ENCODE measurements at places on chromosomes 7 and 10.

DNA sequence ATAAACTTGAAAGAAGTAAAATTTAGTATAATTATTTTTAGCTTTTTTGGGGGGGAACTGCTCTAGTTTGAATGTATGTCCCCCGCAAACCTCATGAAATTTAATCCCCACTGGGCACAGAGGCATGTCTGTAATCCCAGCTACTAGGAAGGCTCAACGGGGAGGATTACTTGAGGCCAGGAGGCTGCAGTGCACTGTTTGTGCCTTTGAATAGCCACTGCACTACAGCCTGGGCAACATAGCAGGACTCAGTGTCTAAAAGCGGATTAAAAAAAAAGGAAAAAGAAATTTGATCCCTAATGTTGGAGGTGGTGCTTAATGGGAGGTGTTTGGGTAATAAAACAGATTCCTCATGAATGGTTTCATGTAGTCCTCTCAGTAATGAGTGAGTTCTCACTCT lies 43.1 kb upstream of the PHF14 start:
- DNase-seq, result no peak

- DNase-seq, result no peak
These were observed 2.7 kb upstream of the SYPL1 start for GRCh38 chr7:106114716-106115383.

GRCh38 chr7:113000316-113001020 lies 86.2 kb downstream of the GPR85 start:
- DNase-seq, result no peak

DNA sequence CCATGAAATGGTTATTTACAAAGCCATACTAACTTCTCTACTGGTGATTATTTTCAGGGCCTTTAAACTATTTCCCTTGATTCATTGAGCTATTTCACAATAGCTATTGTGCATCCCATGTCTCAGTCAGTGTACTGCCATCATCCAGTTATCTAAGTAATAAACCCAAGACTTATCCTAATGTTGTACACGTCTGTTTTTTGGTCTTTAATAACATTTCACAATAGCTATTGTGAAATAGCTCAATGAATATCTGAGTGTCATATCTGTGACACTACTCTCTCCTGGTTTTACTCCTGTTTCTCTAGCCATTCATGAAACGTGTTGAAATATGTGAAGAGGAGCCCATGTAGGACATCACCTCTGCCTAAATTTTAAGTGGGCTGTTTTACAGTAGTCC lies 36.5 kb upstream of the TMEM140 start:
- no peak for DNase-seq

DNA sequence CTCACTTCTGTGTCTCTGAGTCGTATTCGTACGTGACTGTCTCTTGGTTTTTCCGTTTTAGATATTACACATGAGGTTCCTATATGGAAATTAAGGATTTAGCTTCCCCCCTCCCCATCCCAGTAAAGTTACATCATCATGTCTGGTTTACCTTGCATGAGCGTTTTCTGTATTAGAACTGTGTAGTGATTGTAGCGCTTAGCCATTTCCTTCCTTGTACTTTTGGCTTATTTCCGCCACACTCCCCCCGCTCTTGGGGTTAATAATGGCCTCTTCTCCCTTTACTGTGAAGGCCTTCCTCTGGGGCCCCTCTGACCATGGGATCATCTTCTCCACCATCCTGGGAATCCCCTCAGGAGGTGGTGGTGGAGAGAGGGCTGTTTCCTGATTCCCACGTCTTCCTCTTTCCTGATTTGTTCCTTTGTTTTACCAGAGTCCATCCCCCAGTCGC lies 27.2 kb upstream of the AP5Z1 start:
- DNase-seq, result no peak

GRCh38 chr10:123606006-123606405 lies 60.1 kb upstream of the GPR26 start:
- no peak for DNase-seq

- no peak for DNase-seq
These were observed 169.8 kb downstream of the UBE2H start for GRCh38 chr7:129782818-129783583.

DNA sequence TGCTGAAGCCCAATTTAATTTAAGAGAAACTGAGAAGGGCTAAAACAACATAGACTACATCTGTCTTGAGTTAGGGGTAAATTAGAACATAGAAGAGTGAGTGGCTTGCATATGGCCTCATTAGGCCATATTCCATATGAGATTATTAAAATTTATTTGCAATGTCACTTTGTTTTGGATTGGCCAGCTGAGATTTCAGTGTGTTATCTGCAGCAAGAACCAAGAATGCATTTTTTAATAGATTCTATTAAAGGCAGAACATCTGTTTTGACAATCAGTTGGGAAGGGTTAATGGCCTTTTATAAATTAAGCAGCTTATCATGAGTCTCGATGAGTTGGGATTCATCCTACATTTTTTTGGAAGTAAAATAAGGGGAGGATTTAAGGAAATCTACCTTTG lies 236.2 kb downstream of the DGKB start:
- no peak for DNase-seq

- DNase-seq, result no peak
These were observed 100.5 kb downstream of the KCNMA1 start for GRCh38 chr10:77537071-77537470.

DNA sequence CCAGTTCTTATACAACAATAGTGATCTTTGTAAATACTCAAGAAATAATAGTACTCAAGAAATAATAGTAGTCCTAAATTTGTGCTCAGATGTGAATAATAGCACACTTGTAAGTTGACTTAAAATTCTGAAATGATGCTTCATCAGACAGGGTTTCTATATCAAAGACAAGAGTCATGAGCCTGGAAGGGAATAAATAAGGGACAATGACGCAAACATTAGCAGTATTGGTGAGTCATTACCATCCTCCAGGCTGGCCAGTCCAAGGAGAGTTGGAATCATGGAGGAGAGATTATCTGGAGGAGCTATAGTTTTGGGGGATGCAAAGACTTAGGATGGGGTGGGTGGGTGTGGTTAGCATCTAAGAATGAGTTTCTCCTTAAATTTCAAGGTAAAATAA lies 6.1 kb upstream of the SH3PXD2A start:
- DNase-seq, result no peak

DNA sequence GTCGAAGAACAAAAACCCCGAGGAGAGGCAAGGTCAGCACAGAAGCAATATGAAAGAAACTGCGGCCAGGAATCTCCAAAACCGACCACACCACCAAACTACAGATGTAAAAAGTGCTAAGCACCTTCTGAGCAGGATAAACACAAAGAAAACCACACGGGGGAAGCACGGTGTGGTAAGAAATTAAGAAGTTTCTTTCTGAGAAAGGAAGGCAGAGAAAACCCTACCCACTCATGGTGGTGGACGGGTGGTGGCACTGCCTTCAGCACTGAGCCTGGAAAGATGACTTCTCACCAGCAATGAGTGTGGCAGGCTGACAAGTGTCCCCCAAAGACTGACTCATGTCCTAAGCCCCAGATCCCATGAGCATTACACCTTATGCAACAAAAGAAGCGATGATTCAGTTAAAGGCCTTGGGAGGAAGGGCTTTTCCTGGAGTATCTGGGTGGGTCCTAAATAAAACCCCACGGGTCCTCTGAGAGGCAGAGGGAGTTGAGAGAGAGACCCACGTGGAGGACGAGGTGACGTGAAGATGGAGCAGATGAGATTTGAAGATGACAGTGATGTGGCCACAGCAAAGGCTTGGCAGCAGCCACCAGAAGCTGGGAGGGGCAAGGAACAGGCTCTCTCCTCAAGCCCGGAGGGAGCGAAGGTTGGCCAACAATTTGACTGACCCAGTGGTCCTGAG lies 124.9 kb downstream of the DLG5 start:
- no peak for DNase-seq

- DNase-seq, result no peak
These were observed 79.9 kb downstream of the COL26A1 start for GRCh38 chr7:101442426-101443070.

DNA sequence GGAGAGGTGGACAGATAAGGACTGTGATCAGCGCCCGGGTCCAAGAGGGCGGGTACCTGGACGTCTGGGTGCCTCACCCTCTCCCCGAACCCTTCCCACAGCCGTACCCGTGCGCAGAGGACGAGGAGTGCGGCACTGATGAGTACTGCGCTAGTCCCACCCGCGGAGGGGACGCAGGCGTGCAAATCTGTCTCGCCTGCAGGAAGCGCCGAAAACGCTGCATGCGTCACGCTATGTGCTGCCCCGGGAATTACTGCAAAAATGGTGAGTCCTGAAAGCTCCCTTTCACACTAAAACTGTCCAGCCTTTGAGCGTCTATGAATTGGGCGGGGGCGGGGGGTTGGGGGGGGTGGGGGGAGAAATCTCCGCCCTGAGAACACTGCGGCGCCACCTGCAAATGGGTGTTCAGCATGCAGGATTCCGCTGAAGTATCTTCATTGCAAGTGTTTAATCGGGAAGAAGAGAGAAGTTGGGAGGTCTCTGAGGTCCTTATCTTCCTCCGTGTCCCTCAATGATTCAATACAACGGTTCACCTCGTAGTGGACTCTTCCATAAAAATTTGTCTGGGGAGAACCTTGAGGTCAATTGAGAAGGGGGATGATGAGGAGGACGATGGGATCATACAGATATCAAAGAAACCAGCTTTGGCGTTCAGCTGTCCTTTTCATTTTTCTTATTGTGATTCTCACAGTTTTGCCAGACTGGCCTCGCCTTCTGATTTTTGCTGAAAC lies 906 bp downstream of the DKK1 start:
- DNase-seq, result no peak

Data from stimulated activated CD4-positive, alpha-beta T cell treated with anti-CD3 and anti-CD28 coated beads, Interleukin-15, amount 100 ng/mL, for 1 hour (primary cell).